Right cardiac atrium (tissue), 5 donors: ENCODE measurements at places on chromosomes 5 and 9. TPM values are rescaled to one million over a fixed set of nuclear protein-coding genes. Genes with fewer than 3 reads are reported as not detected.

Gene ANKRD34B
- total RNA-seq: not detected

Gene ROPN1L
- total RNA-seq: 0.78 TPM

Gene AGXT2
- not detected for total RNA-seq

Gene DUSP1
- total RNA-seq: 112 TPM

Gene ROR2
- 38.9 TPM for total RNA-seq

Gene NOXA1
- total RNA-seq: 3.1 TPM

Gene SCGB3A2
- 0.95 TPM for total RNA-seq

Gene CERT1
- 26.1 TPM for total RNA-seq

Gene ZDHHC11B
- 17.0 TPM for total RNA-seq

Gene FEM1C
- 23.6 TPM for total RNA-seq

Gene LRRC14B
- 38.1 TPM for total RNA-seq

Gene HRH2
- total RNA-seq: 32.9 TPM

Gene CLPTM1L
- total RNA-seq: 47.5 TPM

Gene PCDHGA9
- 5.4 TPM for total RNA-seq

Gene RHOBTB3
- total RNA-seq: 115 TPM

Gene TMEM174
- total RNA-seq: not detected

Gene FKBP15
- 21.2 TPM for total RNA-seq

Gene WDR55
- total RNA-seq: 13.8 TPM

Gene OMD
- 19.6 TPM for total RNA-seq

Gene ZNF883
- 7.1 TPM for total RNA-seq

Gene PSMB7
- total RNA-seq: 135 TPM

Gene POU5F2
- total RNA-seq: 0.40 TPM

Gene HSPB3
- total RNA-seq: 279 TPM

Gene HINT1
- total RNA-seq: 184 TPM

Gene GCNT1
- total RNA-seq: 2.6 TPM

Gene FREM1
- 8.7 TPM for total RNA-seq

Gene CHSY3
- total RNA-seq: 3.6 TPM

Gene HAND1
- 2.4 TPM for total RNA-seq

Gene RNF183
- total RNA-seq: not detected

Gene SELENOP
- total RNA-seq: 213 TPM

Gene CDX1
- total RNA-seq: not detected

Gene FCN2
- not detected for total RNA-seq

Gene KIAA0825
- total RNA-seq: 3.7 TPM

Gene NIM1K
- 0.68 TPM for total RNA-seq

Gene ISL1
- not detected for total RNA-seq

Gene ADGRD2
- total RNA-seq: 0.29 TPM

Gene FGF1
- total RNA-seq: 23.1 TPM

Gene QRFP
- total RNA-seq: not detected

Gene GDA
- not detected for total RNA-seq

Gene CCL21
- 1.3 TPM for total RNA-seq

Gene PCDHB6
- total RNA-seq: 0.76 TPM

Gene NSA2
- total RNA-seq: 47.2 TPM

Gene SOHLH1
- total RNA-seq: not detected

Gene SPEF2
- 4.5 TPM for total RNA-seq

Gene NUTM2G
- not detected for total RNA-seq

Gene PCDHGA3
- 4.9 TPM for total RNA-seq

Gene SLC26A2
- total RNA-seq: 6.1 TPM

Gene NMRK1
- 11.6 TPM for total RNA-seq

Gene SPATA31C1
- not detected for total RNA-seq

Gene ACO1
- 43.8 TPM for total RNA-seq

Gene CAMK2A
- 13.5 TPM for total RNA-seq

Gene OR13C4
- not detected for total RNA-seq

Gene FBXL7
- total RNA-seq: 18.8 TPM

Gene PAPPA
- 2.1 TPM for total RNA-seq

Gene PCDHGC5
- total RNA-seq: 2.3 TPM

Gene C8G
- 1.8 TPM for total RNA-seq

Gene SOWAHA
- not detected for total RNA-seq

Gene CARTPT
- total RNA-seq: not detected

Gene IFNA17
- total RNA-seq: not detected

Gene SPINK4
- total RNA-seq: not detected
